ENCODE measurements at places on chromosomes 1 and 21.

- no peak for DNase-seq
Observed at GRCh38 chr1:76463849-76464248, 389.3 kb downstream of the ST6GALNAC3 start.

DNA sequence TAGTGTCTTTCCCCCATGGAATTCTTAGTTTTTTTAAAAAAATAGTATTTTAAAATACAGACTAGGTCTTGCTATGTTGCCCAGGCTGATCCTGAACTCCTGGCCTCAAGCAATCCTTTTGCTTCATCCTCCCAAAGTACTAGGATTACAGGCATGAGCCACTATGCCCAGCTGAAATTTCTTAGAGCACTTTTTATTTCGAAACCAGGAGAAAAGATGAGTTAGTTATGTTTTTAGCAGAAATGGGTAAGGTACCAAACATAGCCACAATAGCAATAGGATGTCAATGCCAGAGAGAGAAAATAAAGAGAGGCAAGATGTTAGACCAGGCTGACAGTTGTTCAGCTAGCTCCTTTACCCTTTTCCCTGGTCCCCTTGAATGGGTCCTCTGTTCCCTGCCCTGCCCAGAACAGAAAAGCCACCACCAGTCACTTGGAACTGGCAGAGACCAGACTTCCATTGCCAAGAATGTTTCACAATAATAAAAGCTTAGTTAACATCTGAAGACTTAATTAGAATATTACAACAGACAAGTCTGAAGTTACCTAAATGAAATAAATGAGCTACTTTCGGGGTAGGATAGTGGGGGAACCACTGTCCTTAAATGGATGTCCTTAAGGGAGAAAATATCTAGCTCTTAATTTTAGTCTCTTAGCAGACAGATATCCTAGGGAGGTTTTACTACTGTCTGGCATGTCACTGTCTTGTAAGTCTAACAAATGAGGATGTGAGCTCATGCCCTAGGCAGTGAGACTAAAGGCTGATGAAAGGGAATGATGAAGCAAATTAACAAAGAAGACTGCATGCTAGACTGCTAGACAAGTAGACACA is 54.3 kb downstream of the ABL2 start:
- DNase-seq, result no peak

- no peak for DNase-seq
Observed at GRCh38 chr1:107016376-107016978, 40.0 kb upstream of the PRMT6 start.

GRCh38 chr1:180040034-180040433 is 85.4 kb downstream of the CEP350 start:
- no peak for DNase-seq

DNA sequence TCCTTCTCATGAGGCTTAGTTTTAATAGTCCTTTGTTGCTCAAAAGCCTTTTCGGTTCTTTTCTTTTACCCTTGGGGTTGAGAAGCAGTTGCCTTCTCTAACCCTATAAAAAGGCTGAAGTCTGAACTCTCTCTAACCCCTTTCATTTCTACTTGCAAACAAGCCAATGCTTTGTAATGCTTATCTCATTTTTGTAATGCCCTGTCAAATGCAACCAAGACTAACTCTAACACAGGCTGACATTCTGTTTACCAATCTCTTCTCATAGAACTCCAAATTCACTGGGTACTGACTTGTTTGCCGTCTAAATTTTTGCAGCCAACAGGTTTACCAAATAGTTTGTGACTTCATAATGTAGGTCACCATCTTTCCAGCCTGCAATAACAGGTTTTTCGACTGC is 233.9 kb upstream of the SNX7 start:
- no peak for DNase-seq

- no peak for DNase-seq
Observed at GRCh38 chr1:231679109-231679508, 52.5 kb downstream of the DISC1 start.

GRCh38 chr1:245298781-245299180 is 144.0 kb downstream of the KIF26B start:
- no peak for DNase-seq

DNA sequence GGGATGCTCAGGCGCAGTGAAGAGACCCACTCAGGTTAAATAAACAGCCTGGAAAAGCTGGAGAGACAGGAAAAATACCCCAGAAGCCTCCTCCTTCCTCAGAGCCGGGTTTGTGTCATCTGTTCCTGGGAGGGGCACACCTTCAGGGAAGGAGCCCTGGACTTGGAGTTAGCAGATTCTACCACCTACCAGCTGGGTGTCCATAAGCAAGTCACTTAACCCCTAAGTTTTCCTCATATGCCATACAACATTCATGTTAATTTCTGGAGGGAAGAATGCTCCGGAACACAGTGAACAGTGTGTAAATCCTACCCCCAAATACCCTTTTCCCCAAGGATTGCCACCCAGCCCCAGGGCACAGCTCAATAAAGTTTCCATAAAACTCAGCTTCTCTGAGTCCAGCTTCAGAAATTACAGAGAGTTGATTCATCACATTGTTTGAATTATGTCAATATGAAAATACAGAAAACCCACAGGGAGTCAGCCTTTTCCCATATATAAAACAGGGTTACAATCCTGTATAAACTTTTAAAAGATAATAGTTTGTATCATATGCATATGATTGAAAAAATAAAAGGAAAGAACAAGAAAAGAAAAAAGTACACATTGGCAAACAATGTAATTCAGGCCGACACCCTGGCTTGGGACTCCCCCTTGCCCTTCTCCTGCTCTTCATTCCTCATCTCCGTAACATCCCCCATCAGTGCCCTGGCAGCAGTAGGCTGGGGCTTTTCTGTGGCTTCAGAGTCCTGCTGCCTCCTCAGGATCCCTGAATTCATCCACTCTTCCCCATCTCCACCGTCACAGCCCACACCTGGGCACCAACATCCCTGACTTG is 291.8 kb upstream of the USP24 start:
- DNase-seq, result no peak

DNA sequence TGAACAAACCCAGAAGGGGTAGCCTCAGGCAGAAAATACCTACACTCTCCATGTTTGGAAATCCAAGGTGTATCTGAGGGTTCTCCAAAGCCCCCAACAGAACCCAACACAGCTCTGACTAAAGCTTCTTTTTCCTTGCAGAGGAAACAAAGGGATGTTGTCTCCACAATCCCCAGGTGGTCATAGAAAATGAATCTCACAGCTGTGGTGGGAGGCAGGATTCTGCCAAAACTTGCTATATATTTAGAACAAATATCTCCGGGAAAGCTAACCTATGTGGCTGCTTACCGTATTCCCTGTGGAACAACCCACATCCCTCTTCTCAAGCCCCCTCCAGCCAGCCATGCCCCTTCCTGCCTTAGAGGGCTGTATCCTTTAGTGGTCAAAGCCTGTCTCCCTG is 406.1 kb downstream of the PRDM2 start:
- no peak for DNase-seq

DNA sequence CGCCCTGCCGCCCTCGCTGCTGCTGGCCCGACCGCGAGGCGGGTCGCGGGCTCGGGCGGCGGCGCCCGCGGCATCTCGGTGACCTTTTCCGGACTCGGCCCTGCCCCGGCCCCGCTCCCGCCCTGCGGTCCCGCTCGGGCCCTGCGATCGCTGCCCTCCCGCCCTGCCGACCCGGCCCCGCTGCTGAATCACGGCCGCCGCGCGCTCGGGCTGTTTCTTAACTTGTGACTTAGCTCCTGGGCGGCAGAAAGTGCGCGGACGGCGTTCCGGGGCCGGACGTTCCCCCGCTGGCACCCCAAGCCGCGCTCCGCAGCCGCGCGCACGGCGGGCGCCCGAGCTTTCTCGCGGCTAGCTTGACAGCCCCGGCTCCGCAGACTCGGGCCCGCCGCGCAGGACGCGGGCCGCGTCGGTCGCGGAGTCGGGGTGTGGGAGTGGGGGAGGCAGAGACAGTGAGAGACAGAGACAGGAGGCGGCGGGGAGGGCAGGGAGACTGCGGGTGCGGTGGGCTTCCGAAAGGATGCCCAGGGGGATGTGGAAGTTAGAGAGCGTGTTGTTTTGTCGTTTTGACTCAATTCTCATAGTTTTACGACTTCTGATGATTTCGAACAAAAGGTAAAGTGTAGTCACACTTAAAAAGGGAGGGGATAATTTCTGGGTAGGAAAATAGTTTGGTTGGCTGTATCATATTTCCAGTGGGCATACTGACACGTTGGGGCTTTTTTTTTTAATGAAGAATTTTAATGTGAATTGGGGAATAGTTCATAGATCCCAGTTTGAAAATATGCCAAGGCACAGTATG is 49.8 kb downstream of the PRDM2 start:
- peak; percentile 87 for DNase-seq

- no peak for DNase-seq
Observed at GRCh38 chr21:38760762-38761155, 45.0 kb upstream of the ETS2 start.

DNA sequence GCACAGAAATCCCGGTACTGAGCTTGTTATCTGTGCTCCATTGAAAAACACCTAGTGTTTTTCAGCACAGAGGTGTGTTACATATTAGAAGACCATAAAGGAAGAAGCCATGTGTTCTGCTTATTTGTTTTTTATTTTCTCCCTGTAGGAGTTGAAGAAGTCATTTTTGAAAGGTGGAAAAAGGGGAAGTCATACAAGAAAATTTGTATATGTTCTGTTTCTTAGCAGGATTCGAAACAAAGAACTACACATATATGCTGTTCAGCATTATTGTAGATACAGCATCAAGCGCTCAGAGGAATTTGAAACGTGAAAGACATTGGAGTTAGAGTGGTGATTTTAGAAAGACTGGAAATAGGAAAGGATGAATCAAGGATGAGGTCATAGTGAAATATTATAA is 345.3 kb upstream of the ADGRL2 start:
- DNase-seq, result no peak

DNA sequence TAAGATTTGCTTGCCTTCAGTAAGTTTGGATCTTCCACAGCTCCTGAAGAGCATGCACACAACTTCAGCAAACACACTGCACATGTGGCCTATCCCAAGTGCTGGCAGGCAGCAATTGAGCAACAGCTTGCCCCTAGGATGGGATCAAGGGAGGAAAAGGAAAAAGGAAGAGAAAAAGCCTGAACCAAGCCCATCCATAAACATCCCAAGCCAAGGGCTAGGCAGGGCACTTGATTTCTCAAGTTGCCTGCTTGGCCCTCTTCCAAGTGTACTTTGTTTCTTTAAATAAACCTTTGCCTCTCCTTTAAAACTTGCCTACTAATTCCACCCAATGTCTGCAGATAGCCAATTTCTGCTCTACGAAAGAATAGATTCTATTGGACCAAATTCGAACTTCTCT is 49.0 kb upstream of the OLFM3 start:
- peak; percentile 34 for DNase-seq

DNA sequence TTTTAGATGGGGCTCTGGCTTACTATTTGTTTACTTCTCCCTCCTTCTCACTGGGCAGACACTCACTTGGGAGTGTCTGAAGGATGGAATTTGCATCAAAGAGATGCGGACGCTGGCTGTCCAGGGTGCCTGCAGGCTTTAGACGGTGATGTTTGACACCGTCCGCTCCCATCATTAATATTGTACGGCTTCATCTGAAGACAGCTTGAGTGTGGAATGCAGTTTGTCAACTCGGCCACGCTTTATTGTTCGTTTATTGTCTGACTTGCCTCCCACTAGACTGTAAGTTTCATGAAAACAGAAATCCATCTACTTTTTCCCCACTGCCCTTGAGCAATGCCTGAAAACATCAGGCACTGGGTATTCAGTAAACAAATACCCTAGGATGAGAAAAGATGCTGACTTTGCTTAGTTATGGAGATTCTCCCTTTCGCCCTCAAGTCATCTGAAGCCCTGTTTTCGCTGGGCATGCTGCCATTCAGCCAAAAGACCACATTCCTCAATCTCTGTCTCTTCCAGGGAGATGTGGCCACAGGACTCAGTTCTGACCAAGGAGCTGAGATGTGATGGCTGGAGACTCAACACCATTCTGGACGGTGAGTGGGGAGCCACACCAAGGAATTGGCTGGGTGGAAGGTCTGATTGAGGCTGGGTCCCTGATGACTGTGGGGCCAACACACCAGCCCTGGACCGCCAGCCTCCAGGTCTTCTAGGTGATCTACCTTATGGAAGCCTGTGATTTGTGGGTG is 87.6 kb downstream of the BCAR3 start:
- DNase-seq, result no peak

- no peak for DNase-seq
Observed at GRCh38 chr1:8533124-8533523, 215.2 kb downstream of the SLC45A1 start.

DNA sequence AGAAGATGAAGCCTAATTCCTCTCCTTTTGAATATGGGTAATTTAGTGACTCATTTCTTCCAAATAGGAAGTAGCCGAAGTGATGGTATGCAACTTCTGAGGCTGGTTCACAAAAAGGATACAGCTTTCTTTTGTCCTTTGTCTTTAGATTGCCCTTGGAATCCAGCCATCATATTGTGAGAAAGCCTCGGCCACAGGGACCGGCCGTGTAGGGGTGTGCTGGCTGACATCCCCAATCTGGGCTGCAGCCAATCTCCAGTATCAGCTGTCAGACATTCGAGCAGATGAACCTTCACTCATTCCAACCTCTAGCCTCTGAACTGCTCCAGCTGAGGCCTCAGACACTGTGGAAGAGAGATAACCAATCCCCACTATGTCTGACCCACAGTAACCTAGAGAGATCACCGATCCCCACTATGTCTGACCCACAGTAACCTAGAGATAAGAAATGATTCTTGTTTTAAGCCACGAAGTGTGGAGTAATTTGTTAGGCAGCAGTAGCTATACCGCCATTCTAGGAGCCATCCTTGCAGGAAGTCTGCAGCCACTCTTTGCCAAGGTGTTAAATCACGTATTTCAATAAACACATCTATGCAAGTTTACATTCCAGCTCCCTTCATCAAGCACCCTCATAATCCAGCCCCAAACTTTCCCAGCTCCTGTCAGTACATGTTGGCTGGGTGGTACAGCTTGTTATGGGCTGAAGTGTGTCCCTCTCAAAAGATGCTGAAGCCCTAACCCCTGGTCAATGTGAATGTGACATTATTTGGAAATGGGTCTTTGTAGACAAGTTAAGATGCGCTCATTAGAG is 2.9 kb upstream of the DIP2A start:
- no peak for DNase-seq

- DNase-seq, result no peak
Observed at GRCh38 chr1:16213013-16213412, 561 bp upstream of the ARHGEF19 start.

DNA sequence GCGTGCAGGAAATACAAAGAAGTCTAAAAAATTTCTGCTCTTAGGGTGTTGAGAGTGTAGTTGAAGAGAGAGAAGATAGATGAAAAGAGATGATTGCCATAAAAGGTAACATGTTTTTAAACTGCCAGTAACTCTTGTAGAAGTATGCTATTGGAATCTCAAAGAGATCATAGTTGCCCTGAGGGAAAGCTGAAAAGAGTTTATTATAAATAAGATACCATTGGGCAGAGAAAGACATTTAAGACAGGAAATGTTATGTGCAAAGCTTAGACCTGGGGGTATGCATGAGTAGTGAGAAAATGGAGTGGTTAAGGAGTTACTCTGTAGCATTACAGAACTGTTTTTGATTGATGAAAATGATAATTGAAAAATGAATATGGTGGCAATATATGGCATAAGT is 17.6 kb downstream of the GABPA start:
- DNase-seq, result no peak

All from lower lobe of right lung (tissue), 2 donors.